Stimulated activated CD4-positive, alpha-beta T cell treated with anti-CD3 and anti-CD28 coated beads, TNF-alpha, amount 100 ng/mL, for 24 hours (primary cell): ENCODE measurements at places on chromosomes 4 and X.

DNA sequence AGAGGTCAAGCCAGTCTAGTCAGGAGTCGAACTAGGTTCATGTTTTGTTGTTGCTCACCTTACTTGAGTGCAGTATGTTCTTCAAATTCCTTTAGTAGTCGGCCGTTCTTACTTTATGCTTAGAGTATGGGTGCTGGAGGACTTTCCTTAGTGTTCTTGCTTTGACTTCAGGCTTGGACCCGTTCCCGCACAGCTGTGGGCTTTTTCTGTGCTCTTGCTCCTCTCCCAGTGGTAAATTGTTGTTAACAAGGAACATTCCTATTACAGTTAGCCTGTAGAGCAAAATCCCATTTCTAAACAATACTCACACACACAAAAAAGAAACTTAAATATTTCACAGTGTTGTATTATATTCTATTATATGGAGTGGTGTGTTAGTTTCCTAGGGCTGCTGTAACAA is 113.5 kb downstream of the RAP1GDS1 start:
- DNase-seq, result no peak

DNA sequence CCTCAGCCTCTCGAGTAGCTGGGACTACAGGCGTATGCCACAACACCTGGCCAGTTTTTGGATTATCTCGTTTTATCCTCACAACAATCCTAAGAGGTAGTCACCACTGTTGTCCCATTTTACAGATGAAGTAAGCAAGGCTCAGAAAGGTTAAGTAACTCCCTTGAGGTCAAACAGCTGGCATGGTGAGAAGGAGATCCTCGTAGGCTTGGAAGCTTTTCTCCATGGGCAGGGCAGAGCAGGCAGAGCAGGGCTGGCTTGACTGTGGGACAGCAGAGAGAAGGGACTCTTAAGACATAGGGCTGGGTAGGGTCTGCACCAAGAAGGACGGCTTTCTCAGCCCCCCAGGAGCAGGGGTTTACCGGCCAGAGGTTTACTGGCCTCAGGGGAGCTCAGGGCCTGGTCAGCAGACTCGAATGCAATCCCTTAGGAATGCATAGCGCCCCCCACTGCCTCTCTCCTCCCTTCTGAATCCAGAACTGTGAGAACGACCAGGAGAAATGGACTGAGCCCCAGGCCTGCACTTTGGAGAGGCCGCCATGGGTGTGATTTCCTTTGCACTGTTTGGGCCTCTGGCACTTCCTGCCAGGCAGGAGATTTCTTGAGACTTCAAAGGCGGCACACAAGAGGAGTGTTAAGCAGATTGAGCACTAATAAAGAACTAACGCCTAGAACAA is 14.0 kb upstream of the CDKN2AIP start:
- DNase-seq, result no peak

DNA sequence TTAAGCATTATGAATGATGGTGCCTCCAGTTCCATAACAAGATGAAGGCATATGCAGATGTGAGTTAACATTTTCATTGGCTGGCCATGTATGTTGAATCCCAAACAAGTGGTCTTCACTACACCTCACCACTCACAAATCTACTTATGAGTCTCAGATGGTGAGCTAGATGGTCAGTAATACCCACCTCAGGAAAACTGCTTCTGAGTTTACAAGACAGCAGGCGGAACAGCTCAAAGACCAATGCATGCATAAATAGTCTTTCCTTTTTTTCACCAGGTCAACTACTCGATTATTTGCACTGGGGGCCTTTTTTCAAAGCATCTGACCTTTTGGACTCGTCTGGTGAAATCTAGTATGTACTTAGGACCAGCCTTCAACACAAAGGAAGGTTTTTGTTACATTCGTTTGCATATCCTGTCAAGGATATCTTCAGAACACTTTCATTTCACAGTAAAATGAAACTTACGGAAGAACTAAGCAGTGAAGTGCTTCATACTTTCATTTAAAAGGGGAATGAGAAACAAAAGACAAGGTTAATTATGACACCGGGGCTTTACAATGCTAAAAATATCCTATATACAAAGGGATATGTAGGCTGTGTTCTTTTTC is 23.1 kb upstream of the TLR7 start:
- no peak for DNase-seq

DNA sequence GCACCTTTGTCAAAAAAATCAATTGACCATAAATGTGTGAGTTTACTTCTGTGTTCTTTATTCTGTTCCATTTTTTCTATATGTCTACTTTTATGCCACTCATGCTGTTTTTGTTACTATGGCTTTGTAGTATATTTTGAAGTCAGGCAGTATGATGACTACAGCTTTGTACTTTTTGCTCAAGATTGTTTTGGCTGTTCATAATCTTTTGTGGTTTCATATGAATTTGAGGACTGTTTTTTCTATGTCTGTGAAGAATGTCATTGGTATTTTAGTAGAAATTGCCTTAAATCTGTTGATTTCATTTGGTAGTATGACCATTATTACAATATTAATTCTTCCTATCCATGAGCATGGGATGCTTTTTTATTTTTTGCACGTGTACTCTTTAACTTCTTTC is 346.8 kb downstream of the PPP3CA start:
- no peak for DNase-seq

GRCh38 chrX:11704725-11705495 is 39.2 kb upstream of the ARHGAP6 start:
- DNase-seq, result no peak

DNA sequence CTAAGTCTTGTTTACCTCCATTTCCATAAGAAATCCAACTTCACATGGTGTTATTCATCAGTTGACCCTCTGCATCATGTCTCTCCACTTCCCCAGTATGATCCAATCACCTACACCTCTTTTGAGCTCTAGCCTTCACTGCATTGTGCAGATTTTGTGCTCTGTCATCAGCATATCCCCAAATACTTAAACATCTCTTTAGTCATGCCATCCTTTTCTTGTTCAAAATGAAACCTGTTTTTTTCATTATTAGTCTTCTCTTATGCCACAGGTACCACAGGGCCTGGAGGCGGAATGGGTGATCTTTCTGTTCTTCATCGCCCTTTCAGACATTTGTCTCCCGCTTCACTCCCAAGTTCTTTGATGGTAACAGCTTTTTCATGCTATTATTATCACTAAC is 382.7 kb upstream of the GALNTL6 start:
- no peak for DNase-seq

- no peak for DNase-seq
Observed at GRCh38 chr4:26648260-26648659, 64.4 kb downstream of the TBC1D19 start.

- DNase-seq, result no peak
Observed at GRCh38 chr4:532588-533317, 33.7 kb downstream of the PIGG start.
